DMS 273 treated with DMSO at 0.1 percent for 48 hours (cell line): ENCODE measurements at places on chromosomes 11 and 22.

GRCh38 chr11:129639300-129639699 is 176.3 kb upstream of the TMEM45B start:
- DNase-seq, result no peak

GRCh38 chr22:31800065-31800464 is 46.2 kb downstream of the DEPDC5 start:
- no peak for DNase-seq

DNA sequence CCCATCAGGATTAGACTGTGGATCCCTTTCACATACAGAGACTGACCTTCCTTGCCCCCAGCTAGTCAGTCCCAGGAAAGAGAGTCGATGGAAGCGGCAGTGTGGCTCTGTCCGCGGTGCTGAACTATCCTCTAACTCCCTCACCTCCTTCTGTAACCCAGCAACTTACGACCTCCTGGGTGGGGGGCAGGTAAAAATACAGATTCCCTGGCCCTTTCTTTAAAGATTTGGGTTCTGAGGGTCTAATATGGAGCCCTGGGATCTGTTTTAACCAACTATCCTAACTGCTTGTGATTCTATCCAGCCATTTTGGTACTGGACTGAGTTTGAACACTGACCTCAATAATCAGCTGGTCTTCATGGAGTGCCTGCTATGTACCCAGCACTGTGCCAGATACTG is 23.2 kb downstream of the MFNG start:
- DNase-seq, result no peak

DNA sequence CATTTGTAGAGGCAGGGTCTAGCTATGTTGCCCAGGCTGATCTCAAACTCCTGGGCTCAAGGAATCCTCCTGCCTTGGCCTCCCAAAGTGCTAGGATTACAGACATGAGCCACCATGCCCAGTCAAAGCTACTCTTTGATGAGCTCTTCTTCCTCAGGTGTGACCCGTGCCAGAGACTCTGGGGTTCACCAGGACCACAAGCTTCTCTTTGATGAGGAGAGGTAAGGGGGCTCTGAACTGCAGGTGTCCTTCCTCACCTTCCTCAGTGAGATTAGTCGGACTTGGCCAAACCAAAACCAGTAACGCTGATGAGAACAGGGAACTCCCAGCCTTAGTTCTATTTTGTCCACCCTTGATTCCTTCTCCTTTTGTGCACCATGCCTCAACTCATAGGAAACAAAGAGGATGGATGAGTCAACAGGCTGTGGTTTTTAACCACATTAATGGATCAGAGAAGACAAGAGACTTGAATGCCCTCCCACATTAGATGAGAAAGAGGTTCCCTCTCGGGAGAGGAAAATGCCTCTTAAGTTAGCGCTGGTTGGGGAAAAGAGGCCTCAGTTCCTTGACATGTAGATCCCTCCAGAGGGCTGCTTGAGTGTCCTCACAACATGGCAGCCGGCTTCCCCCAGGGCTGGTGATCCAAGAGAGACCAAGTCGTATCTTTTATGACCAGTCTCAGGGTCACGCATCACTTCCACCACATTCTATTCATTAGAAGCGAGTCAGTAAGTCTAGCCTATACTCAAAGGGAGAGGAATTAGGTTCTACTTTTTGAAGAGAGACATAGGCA is 25.7 kb upstream of the CTR9 start:
- no peak for DNase-seq

DNA sequence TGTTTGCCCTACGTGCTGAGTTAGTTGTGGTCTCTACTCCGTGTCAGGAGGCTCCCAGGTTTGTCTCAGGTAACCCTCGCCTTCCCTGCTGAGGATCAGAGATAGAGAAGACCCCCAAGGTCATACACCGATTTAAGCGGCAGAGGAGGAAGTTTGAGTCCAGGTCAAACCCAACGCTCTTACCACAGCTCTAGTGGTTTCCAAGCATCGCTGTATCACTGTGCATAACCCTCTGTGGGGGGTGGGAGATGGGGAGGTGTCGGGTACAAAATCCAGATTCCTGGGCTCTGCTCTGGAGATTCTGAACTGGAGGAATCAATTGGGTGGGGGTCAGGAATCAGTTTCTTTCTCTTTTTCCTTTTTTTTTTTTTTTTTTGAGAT is 627 bp downstream of the DNAJC4 start:
- DNase-seq, result no peak
